M059J (cell line): ENCODE measurements at places on chromosomes 6 and 20. TPM values are rescaled to one million over a fixed set of nuclear protein-coding genes. Genes with fewer than 3 reads are reported as not detected.

DNA sequence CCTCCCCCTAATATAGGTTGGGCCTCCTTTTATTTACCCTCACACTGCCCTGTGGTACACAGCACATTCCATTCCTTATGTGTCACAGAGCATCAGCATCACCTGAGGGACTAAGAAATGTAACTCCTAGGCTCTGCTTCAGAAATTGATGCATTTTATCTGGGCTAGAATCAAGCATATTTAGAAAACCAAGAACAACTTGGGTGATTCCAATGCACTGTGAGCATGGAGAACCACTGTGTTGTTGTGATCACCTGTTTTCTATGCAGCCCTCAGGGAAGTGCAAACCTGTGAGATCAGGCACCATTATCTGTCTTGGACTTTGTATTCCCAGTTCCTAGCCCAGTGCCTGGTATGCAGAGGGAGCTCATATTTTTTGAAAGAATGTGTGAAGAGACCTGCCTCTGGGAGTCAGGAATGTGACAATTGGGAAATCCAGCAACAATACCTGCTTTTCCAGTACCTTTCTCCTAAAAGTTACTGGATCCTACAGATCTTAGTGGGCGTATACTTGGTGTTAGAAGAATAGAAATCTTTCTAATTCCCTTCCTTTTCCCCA, 7.0 kb downstream of the KAT14 start:
- DNase-seq = peak; percentile 36

DNA sequence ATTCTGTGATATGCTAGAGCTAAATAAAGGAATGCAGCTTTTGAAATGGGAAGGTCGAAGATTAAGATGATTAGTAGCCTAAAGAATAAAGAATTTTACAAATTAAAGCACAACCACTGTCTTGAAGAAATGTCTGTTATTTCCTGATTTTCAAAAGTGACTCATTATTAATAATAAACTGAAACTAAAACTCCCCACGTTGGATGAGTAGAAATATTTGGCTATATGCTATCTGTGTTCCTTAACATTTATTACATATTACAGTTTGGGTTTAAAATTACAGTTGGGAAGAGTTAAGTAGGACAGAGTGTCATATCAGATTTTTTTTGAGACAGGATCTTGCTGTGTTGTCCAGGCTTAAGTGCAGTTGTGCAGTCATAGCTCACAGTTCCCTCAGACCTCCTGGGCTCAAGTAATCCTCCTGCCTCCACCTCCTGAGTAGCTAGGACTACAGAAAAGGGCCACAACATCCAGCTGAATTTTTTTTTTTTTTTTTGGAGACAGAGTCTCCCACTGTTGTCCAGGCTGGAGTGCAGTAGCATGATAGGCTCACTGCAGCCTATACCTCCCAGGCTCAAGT, 47.1 kb downstream of the AKIRIN2 start:
- no peak for DNase-seq

DNA sequence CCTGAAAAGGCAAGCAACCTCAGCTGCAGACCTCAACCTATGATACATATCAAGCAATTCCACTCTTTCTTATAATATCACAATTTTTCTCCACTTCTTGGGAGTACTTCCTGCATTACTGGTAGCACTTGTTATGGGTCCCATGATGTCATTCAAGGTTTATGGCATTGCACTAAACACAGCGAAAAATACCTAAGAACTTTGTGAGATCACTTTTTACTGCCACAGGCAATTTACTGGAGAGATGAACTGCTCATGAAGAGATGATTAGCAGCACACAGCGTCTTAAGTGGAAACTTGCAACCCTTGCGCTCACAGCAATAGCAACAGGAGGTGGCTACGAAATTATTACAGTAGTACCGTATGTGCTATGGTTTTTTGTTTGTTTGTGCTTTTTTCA, 19.3 kb upstream of the RIMS4 start:
- DNase-seq = peak; percentile 15

DNAH8 gene
- not detected in 2 replicates for total RNA-seq

DNA sequence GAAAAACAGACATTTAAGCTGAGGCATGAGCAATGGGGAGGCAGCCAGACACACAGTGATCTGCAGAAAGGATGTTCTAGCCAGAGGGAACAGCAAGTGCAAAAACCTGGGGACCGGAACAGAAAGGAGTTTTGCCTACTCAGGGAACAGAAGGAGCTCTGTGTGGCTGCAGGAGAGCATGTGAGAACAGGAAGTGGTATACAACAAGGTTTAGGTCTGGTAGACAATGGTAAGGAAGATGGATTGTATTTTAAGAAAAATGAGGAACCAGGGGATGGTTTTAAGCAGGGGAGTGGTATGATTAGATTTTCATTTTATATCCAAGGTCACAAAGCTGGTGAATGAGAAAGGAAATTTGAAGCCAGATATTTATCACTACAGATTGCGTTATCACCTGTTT, 157.5 kb downstream of the UNC5CL start:
- DNase-seq = no peak

- DNase-seq = peak; percentile 6
These were observed 70.8 kb downstream of the TFAP2B start for GRCh38 chr6:50889497-50889896.

- no peak for DNase-seq
These were observed 133.7 kb upstream of the SPACA1 start for GRCh38 chr6:87913974-87914373.

- DNase-seq = no peak
These were observed 11.9 kb upstream of the PLAGL1 start for GRCh38 chr6:144019929-144020328.

DNA sequence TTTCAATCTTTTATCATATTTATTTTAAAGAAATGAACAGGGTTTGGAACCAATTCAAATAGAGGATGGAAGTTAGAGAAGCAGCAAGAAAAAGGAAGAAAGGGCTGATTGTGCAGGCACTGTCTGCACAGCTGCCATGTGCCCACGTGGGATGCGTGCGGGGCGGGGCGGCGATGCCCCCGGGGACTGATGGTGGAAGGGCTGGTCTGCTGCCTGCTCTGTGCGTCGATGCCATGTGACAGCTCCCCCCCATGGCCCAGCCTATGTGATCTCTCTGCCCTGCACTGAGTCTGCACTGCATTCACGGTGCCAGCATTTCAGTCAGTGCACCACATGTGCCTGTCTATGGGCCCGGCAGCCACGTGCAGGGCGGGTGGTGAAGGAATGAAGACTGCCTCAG, 96.4 kb downstream of the IRF4 start:
- DNase-seq = no peak

- no peak for DNase-seq
These were observed 476.5 kb upstream of the MAP3K7 start for GRCh38 chr6:91063362-91063761.

PLTP gene
- 9.6 and 13.4 TPM in 2 replicates for total RNA-seq

GRCh38 chr6:27541212-27541932, 68.5 kb upstream of the ZNF184 start:
- no peak for DNase-seq

DNA sequence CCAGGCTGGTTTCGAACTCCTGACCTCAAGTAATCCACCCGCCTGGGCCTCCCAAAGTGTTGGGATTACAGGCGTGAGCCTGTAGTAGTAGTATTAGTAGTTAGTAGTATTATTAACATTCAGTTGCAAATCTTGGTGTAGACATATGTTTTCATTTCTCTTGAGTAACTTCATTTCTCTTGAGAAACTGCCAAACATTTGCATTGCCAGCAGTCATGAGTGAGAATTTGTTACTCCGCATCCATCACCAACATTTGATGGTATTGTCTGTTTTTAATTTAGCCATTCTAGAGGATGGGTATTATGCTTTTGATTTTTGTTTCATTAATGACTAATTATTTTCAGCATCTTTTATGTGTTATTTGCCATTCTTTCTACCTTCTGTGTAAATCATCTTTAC, 1.5 kb upstream of the ERVFRD-1 start:
- no peak for DNase-seq

PTCRA gene
- not detected in 2 replicates for total RNA-seq

GPR6 gene
- not detected in 2 replicates for total RNA-seq

- no peak for DNase-seq
These were observed 70.0 kb downstream of the GFOD1 start for GRCh38 chr6:13417431-13417830.

DNA sequence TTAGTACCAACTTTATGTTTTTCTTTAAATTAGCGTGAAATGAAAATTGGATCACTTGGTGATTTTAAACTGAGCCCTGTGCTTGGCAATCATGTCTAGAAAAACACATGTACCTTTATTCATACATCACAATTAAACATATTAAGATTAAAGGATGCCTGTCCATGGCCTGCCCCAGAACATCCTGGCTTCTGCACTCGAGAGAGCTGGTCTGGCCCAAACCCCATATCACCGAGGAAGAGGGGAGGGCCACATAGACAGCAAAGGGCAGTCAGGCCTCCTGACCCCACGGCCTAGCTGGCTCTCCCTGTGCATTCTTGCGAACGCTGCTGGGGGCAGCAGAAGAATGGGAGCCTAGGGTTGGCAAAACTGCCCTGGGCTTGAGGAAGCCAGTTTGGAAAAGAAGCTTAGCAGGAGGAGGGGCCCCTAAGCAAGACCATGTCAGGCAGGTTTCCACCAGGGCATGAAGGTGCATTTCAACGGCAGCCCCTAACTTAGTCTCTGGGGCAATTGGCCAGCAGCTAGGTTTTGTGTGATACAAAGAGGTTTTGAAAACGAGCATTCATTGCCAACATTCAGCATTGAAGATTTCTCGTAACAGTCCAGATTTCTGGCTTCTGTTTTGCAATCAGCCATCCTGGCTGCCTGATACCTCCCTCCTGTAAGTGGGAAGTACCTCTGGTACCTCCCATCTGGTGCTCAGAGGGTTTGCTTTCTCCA, 8.6 kb downstream of the BPIFB3 start:
- no peak for DNase-seq

FUT9 gene
- not detected in 2 replicates for total RNA-seq

GRCh38 chr6:130754786-130755367, 72.3 kb upstream of the SMLR1 start:
- DNase-seq = no peak

C6orf163 gene
- not detected in 2 replicates for total RNA-seq

CNPY3 gene
- total RNA-seq = 58.0 and 78.3 TPM in 2 replicates

GPR63 gene
- total RNA-seq = not detected in 2 replicates

DNA sequence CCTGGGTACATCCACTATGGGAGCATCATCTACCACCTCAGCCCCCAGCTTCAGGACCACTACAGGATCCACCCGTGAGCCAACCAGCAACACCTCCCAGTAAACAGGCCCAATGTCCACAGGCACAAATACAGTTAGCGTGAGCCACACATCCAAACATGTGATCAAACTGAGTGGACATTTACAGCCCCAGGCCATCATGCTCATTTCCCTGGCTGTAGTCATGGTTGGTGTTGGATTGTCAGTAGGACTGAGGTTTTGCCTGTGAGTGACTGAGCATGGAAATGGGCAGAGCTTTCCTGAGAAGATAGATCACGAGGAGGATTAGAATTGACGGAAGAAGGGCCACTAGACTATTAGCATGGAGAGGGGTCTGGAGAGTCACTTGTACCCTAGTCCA, 10.7 kb upstream of the MUC21 start:
- peak; percentile 54 for DNase-seq

GRCh38 chr20:63572788-63573646, 1.0 kb downstream of the HELZ2 start:
- peak; percentile 31 for DNase-seq

DNA sequence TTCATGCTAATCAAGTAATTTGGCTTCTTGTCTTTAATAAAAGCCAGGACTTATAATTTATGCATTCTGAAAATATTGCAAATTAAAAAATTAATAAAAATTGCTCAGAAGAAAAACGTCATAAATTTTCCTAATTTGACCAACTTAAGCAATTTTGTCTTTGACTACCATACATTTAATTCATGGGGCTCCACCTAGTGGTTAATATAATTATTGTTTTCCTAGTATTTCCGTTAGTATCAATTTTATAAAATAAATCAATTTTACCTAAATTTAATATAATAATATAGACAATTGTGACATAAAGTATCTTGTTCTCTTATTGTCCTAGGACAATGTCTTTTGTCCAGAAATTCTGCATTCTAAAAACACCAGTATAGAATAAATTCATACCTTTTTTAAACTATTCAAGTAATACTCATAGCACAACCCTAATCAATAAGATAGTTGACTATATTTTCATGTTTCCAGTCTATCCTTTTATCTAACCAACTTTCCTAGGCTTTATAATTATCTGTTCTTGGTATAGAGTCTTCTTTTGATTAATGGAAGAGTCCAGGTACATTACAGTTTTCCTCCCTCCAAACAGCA, 319.9 kb downstream of the TRDN start:
- DNase-seq = peak; percentile 14

GRCh38 chr6:50986319-50986718, 167.6 kb downstream of the TFAP2B start:
- peak; percentile 74 for DNase-seq

RAD21L1 gene
- 0.39 TPM in 1 of 2 replicates, not detected in the other for total RNA-seq

MATN4 gene
- not detected in 2 replicates for total RNA-seq

CHRNA4 gene
- total RNA-seq = not detected in 2 replicates

DNA sequence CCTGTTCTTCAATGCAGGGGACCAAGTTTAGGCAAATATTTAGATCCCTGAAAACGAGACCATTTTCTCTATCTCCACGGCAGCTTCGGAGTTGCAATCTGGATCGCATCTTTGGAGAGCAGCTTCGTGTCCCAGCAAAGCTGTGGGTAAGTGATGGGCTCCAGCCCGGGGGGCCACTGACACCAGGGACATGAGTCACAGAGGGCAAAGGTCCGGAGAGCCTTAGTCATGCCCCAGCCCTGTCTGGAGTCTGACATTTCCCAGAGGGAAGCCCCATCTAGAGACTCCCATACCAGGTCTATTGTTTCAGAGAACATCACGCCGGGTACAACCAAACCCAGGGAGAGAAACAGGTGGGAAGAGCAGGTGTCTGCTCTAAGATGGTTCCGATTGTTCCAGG, 95.9 kb downstream of the NFATC2 start:
- DNase-seq = peak; percentile 97

DNA sequence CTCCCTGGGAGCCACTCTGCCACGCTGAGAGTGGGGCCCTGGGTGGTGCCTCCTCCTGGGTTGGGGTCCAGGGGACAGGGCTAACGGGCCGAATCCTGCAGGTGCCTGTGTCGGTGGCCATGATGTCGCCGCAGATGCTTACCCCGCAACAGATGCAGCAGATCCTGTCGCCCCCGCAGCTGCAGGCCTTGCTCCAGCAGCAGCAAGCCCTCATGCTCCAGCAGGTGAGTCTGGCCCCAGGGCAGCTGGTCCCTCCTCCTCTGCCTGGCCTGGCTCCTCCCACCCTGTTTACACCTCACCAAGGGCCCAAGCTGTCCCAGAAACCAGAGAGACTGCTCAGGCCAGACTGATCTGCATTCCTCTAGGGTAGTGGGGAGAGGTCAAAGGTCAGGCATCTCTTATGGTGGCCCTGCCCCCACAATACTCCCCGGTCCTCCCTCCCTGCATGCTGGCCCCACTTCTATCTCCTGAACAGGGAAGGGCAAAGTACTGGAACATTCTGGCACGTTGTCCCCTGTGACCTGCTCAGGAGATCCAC, 38.6 kb downstream of the FOXP4 start:
- DNase-seq = no peak

GRCh38 chr6:134317471-134318131, at the start of gene SGK1:
Gene SGK1 (minus strand): TSS chr6:134318112. CDS start chr6:134317460, 652 bp downstream.
- DNase-seq = peak; percentile 60

GRCh38 chr6:79713701-79714322, 82.7 kb downstream of the SH3BGRL2 start:
- peak; percentile 49 for DNase-seq

SULF2 gene
- 104 and 140 TPM in 2 replicates for total RNA-seq

SCGN gene
- total RNA-seq = not detected in 2 replicates

FAM110A gene
- 9.5 and 10.1 TPM in 2 replicates for total RNA-seq

GRCh38 chr20:23998392-23998791, 9.8 kb upstream of the GGTLC1 start:
- no peak for DNase-seq
